Nephron progenitor cell (in vitro differentiated cells): ENCODE measurements at places on chromosomes 13 and 19.
A peak's percentile ranks its signal among the peaks of the same experiment; 100 is the strongest.

DNA sequence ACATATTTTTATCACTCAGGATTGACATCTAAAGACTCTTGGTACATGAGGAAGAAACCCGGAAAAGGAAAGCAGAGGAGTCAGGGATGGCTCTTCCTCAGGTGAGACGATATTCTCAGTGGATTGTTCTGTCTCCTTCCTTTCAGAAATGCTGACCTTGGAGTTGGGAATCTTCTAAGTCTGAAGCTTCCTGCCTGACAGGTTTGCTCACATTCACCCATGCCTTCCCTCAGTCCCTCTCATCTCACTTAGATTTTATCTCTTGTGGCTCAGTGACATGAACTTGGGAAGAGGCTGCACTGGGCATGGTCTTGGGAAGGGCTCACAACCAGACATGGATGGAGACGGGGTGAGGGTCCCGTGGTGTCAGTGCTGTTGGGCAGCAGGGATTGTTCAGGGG is 6.7 kb downstream of the ZNF525 start:
- no peak for DNase-seq

DNA sequence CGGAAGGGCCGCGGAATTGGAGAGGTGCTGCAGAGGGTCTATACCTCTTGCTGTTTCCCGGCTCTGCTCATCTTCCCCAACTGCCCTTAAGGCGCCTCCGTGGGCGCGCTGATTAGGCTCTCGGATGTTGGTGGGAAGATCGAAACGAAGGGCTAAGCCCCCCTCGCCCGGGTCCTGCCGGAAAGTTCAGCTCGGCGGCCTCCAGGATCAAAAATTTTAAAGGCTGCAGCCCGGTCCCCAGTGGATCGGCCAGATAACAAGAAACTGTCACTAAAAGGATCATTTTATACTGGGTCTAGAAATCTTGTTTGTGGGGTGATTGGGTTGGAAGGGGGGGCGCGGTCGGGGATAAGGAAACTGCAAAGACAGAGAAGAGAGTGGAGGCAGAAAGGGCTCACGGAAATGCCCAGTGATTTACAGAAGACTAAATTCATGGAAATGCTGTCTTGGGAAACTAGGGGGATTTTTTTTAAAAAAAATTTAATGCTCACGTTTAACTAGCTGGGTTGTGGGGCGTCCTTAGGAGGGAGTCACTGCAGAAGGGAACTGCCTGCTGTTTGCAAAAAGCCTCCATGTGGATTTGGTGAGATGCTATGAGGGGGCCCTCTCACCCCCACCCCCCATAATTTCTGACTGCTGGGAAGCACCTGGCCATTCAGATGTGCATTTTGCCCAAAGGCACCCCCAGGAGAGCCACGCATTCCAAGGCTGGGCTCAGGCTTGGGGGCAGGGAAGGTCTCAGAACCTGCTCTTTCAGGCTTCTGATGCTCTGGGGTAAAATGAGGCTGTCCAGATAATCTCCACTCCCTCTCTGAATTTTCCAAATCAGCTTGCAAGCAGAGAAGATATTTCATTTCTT is 7.7 kb downstream of the CDX2 start:
- DNase-seq = no peak

DNA sequence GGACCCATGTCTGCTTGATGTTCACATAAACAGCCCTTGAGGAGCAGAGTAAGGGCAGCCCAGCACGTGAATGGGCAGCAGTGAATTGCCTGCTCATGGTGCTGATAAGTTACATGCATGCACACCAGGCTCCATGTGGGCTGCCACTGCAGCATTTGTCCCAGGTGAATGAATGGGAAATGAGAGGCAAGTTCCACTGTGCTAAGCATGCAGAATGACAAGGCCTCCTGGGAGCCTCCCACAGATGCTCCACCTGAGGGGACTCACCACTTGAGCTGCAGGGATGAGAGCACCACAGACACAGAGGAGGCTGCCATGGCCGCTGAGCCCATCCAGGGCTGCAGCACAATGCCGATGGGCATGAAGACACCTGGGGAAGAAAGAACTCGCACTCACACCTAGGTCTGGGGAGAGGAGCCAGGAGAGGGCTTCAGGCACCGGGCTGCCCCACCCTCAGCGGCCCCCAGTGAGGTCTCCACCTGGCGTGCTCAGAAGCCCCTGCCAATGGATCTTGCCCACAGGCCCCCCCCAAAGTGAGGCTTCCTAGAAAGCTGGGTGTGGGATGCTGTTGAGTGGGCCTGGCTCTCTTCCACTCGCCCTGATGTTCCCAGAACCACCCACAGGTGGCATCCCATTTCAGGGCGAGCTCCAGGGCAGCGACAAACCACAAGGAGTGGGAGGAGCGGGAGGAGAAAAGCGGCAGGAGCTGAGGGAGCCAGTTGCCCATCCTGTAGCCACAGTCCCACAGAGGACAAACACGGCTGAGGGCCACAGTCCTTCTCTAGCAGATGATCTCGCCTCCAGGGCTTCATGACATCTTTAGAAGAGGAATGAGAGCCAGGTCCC is 73.8 kb downstream of the CCDC70 start:
- DNase-seq = peak; percentile 26

DNA sequence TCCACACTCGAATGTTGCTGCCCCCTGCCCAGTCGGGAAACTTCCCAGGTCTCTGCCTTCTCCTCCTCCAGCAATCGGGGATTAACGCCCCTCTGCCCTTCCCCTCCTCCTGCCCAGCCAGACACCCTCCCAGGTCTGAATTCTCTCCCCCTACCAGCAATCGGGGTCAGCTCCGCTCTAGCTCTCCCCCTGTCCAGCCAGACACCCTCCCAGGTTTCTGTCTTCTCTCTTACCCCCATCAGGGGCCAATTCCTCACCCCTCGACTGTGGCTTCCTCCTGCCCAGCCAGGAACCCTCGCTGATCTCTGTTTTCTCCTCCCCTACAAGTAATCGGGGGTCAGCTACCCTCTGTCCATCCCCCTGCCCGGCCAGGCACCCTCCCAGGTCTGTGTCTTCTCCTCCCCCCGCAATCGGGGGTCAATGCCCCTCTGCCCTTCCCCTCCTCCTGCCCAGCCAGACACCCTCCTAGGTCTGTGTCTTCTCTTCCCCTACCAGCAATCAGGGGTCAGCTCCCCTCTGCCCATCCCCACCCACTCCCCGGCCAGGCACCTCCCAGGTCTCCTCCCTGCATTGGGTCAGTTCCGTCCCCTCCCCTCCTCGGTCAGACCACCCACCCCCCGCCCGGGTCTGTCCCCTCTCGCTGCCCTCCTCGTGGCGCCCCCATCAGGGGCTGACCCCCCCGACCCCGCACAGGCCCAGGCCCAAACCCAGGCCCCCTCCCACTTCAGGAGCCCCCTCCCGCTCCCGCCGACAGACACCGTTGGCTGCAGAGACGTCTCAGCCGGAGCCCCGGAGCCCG is 668 bp downstream of the ZFR2 start:
- DNase-seq = no peak

DNA sequence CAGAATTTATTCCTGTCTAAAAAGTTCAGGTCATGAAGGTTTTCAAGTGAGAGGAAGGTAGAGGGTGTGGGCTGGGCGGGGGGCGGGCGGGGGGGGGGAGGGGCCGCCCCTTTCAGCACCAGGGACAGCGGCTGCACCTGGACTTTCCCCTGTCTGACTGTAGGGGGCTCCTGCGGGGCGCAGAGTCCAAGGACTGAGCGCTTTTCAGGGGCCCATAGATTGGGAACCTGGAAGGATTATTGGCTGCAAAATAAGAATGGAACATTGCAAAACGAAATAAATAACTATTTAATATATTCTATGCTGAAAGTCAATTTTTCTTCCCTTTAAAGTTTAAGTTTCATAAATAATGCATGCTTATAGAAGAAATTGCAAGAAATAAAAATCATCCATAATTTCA is 8.9 kb upstream of the CYP4F3 start:
- no peak for DNase-seq

- DNase-seq = peak; percentile 20
These were observed 16.1 kb downstream of the LGALS16 start for GRCh38 chr19:39671739-39672363.

GRCh38 chr19:3135961-3136683 is at the start of gene GNA15:
GNA15 (plus strand) TSS chr19:3136033; CDS start chr19:3136451, 418 bp downstream.
- no peak for DNase-seq

DNA sequence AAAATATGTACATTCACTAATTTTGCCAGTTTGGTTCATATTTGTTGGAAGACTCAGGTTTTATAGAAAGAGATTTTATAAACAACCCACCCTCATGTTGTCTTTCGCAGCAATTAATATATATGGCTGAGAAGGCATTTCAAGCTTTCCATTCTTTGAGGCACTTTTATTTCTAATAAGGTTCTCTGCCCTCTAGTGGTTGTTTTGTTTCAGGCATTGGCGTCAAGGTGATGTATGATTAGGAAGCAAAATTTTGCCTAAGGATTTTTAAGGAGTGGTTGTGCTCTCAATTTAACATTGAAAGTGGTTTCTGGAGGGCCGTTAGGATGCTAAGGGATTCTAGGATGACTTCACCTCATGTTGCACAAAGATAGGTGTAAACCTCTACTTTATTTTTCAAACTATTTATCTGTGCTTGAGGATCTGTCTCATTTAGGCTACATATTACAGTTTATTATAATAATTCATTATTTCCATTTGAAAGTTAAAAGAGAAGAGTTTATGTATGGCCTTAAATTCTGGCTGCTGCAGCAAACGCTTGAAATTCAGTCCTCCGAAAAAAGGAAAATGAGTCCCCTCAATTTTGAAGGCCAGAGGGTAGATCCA is 35.9 kb downstream of the OXGR1 start:
- DNase-seq = peak; percentile 12

DNA sequence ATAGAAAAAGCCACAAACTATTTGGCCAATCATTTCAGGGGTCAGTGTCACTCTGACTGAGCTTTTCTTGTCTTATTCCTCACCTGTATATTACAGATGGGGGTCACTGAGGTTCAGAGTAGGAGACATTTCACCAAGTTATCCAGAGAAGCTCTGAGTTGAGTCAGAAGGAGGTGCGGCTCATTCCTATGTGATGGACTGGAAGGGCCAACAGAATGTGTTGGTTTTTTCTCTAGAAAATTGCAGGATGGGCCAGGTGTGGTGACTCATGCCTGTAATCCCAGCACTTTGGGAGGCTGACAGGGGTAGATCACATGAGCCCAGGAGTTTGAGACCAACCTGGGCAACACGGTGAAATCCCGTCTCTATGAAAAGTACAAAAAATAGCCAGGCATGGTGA is 24.5 kb upstream of the ZNF83 start:
- DNase-seq = no peak

GRCh38 chr19:16594131-16594586 is 21.9 kb upstream of the SLC35E1 start:
- no peak for DNase-seq

- DNase-seq = no peak
These were observed 82.5 kb upstream of the FGF14 start for GRCh38 chr13:102484329-102484728.

DNA sequence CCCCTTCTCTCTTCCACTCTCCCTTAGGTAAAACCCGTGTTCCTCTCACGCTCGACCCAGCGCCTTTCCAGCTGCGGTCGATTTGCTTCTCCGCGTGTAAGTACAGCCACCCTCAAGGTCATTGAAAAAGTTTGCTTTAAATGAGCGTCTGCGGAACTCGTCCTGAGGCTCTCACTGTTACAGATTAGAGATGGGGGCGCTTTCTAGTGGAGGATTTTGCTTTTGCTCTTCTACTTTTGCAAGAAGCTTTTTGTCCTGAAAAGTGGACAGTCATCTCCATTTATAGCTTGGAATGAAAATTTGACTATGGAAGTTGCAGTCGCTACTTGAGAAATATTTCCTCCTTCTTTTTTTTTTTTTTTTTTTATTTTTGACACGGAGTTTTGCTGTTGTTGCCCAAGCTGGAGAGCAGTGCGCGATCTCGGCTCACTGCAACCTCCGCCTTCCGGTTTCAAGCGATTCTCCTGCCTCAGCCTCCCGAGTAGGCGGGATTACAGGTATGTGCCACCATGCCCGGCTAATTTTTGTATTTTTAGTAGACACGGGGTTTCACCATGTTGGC is 595 bp upstream of the RAB20 start:
- DNase-seq = no peak

- peak; percentile 43 for DNase-seq
These were observed 11.3 kb downstream of the C19orf25 start for GRCh38 chr19:1467490-1468273.

GRCh38 chr13:21579754-21580316 is 24.1 kb downstream of the MICU2 start:
- DNase-seq = no peak

GRCh38 chr19:40605216-40605971 is 4.2 kb downstream of the LTBP4 start:
- peak; percentile 71 for DNase-seq

- DNase-seq = no peak
These were observed 12.1 kb downstream of the RNASEH2B start for GRCh38 chr13:50921706-50922105.

DNA sequence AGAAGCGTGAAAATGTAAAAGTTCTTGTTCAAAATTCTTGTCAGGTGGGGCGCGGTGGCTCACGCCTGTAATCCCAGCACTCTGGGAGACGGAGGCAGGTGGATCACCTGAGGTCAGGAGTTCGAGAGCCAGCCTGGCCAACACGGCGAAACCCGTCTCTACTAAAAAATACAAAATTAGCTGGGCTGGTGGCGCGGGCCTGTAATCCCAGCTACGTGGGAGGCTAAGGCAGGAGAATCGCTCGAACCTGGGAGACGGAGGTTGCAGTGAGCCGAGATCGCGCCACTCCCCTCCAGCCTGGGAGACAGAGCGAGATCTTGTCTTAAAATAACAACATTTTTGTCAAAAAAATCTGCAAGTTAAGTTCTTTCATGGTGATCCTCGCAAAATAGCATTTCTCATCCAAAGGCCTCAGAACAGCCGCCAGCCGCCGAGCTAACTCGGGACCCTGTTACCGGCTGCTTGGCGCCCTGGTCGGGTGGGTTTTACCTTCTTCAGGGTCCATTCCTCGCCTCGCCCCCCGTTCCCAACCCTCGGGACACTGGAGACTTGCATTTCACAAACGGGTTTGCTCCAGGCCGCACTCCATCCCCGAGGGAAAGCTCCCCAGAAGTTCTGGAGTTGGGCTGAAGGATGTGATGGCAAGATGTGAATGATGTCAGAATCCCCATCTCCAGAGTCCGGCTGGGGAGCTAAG is 1.6 kb downstream of the LATS2 start:
- DNase-seq = peak; percentile 17

- no peak for DNase-seq
These were observed 72.8 kb downstream of the EFNB2 start for GRCh38 chr13:106462710-106463109.

- DNase-seq = no peak
These were observed 223.9 kb downstream of the LHFPL6 start for GRCh38 chr13:39379118-39379517.
